PC-9 (cell line): ENCODE measurements at places on chromosomes 3 and 15.
A peak's percentile ranks its signal among the peaks of the same experiment; 100 is the strongest.

DNA sequence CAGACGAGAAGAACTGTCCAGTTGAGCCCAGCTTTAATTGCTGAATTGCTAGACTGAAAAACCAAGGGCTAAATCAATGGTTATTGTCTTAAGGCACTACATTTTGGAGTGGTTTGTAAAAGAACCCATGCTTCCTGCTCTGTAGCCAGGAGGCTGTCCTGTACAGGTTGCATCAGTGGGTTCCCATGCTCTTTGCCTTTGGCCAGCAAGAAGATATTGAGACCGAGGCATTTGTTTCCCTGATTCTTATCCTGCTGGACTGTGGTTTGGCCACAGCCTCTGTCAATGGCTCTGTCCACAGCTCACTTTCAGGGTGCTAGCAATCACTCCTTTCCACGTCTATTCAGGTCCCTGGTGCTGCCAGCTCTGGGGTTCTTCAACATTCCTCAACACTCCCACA lies 89.6 kb downstream of the FAM43A start:
- H3K4me1 ChIP-seq = 0 out of 2 replicates have a peak, but pooled peaks cover 12% of the 10 kb centered on the region
- no peaks in the 10 kb centered on the region for H3K36me3 ChIP-seq
- no peak for DNase-seq

GRCh38 chr15:65926459-65926858 lies 57.2 kb downstream of the RAB11A start:
- no peak for DNase-seq
- no peaks in the 10 kb centered on the region for H3K36me3 ChIP-seq
- no peaks in the 10 kb centered on the region for H3K27me3 ChIP-seq
- H3K4me1 ChIP-seq = no peaks in the 10 kb centered on the region
- H3K27ac ChIP-seq = no peak overlapping the region
- H3K4me3 ChIP-seq = no peak overlapping the region

GRCh38 chr3:78894787-78895186 lies 873.0 kb downstream of the ROBO1 start:
- H3K4me1 ChIP-seq = no peaks in the 10 kb centered on the region
- H3K4me3 ChIP-seq = no peak overlapping the region
- DNase-seq = no peak

- H3K27me3 ChIP-seq = no peaks in the 10 kb centered on the region
- H3K36me3 ChIP-seq = no peaks in the 10 kb centered on the region
- H3K4me1 ChIP-seq = no peaks in the 10 kb centered on the region
- no peak overlapping the region for H3K4me3 ChIP-seq
- no peak overlapping the region for H3K27ac ChIP-seq
Observed at GRCh38 chr3:99351122-99351521, 287.3 kb upstream of the COL8A1 start.

DNA sequence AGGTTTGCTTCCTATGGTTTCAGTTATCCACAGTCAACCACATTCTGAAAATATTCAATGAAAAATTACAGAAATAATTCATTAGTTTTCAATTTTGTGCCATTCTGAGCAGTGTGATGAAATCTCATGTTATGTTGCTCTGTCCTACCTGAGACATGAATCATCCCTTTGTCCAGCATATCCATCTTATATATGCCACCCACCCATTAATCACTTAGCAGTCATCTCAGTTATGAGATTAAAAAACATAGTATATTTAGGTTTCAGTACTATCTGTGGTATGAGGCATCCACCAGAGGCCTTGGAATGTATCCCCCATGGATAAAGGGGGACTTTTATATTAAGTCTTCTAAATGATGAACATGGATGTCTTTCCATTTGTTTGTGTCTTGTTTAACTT lies 64.7 kb upstream of the PROK2 start:
- H3K36me3 ChIP-seq = no peaks in the 10 kb centered on the region
- H3K4me1 ChIP-seq = no peaks in the 10 kb centered on the region
- H3K27me3 ChIP-seq = peaks cover 19% of the 10 kb centered on the region; the same call in 1 of the 2 replicates
- no peak overlapping the region for H3K4me3 ChIP-seq
- H3K27ac ChIP-seq = no peak overlapping the region

DNA sequence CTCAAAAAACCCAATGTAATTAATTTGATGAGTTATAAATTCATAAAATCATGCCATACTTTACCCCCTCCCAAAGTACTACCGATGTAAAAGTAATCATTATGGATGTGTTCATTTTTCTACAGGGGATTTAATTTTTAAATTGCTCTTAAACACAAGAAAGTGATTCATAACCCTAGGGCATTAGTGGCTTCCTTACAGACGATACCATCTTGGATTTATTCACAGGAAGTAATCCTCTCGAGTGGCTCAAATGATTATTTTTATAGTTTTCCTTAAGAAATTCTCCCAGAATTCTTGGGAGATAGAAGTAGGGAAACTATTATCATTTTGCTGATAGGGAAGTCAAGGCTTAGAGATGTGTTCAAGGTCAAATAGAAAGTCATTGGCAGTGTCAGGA lies 80.9 kb downstream of the PEX5L start:
- no peaks in the 10 kb centered on the region for H3K27me3 ChIP-seq
- H3K4me1 ChIP-seq = no peaks in the 10 kb centered on the region
- H3K4me3 ChIP-seq = no peak overlapping the region
- no peak overlapping the region for H3K27ac ChIP-seq
- no peak for DNase-seq
- H3K36me3 ChIP-seq = no peaks in the 10 kb centered on the region

DNA sequence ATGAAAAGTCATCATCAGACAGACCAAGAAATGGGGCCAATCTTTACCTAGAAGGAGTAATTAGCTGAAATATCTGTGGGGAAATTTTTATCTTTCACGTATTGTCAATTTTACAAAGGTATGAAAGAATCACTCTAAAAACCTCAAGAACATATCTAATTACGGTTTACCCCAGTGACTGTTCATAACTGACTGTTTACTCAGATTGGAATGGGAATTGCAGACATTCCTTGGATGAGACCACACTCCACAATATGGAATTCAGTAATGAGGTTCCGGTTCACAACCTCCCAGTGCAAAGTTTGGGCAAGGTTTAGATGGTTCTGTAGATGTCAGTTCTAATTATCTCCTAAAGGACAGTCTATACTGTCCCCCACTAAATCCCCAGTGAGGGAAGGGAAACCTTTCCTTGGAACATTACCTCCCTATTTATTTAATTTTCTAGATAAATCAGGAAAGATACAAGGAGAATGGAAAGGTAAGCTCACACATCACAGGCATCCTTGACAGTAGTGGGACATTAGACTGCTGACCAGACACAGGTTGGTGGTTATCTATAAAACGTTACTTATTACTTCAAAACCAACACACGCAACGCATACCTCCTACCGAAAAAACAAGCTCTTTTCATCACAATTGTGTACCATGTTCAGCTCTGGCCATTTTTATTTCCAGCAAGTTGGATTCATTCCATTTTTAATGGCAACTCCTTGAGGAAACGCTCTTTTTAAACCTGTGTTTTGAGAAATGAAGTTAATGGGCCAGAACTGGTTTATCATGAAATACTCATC lies 129.9 kb downstream of the RORA start:
- H3K27ac ChIP-seq = no peak overlapping the region
- no peak for DNase-seq
- no peaks in the 10 kb centered on the region for H3K27me3 ChIP-seq

GRCh38 chr15:101617390-101617965 lies 34.7 kb downstream of the TM2D3 start:
- no peak for DNase-seq
- H3K4me1 ChIP-seq = peaks cover 12% of the 10 kb centered on the region
- H3K27ac ChIP-seq = no peak overlapping the region
- no peak overlapping the region for H3K4me3 ChIP-seq

- DNase-seq = no peak
- H3K4me3 ChIP-seq = no peak overlapping the region
- H3K4me1 ChIP-seq = 0 out of 2 replicates have a peak, but pooled peaks cover 8% of the 10 kb centered on the region
Observed at GRCh38 chr3:113271189-113271588, 59.8 kb downstream of the BOC start.

DNA sequence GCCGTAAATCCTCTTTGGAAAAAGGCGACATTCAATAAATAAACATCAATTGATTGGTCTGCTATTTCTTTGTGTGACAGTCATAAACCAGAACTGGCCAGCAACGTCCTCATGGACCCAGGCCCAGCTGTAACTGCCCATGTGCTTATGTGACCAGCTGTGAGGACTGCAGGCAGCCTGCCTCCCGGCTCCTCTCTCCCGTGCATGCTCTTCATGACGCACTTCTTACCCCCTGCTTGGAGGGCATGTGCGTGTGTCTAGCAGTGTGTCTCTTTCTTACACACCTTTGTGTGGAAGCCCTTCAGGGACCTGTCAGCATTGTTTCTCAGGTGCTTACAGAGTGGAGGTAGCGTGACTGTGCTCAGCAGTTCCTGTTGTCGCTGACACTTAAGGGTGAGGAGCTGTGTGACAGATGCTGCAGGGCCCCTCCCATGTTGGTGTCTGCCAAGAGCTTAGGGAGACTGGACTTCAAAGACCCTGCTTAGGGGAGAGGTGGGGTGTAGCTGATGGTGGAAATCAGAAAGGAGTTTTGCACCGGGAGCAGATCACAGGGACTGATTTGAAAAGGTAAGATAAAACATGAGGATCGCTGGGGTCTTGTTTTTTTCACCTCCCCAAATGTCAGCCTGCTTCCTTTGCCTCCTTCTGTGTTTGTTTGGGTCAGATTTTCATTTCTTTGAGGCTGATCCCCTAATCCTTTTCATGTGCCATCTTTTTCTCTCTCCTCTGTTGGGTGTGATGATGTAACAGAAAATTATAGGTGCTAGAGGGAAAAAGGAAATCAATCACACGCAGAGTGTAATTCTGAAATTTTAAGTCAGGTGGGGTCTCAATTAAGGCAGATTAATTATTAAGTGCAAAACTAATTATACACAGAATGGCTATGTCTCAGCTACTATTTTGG lies 2.1 kb downstream of the PODXL2 start:
- DNase-seq = no peak
- no peak overlapping the region for H3K4me3 ChIP-seq
- H3K27ac ChIP-seq = no peak overlapping the region
- peaks cover 8% of the 10 kb centered on the region for H3K4me1 ChIP-seq
- H3K36me3 ChIP-seq = no peaks in the 10 kb centered on the region
- H3K27me3 ChIP-seq = 0 out of 2 replicates have a peak, but pooled peaks cover 5% of the 10 kb centered on the region

GRCh38 chr15:64842986-64843561 lies 1.4 kb downstream of the PLEKHO2 start:
- DNase-seq = no peak
- no peak overlapping the region for H3K4me3 ChIP-seq
- no peaks in the 10 kb centered on the region for H3K4me1 ChIP-seq
- H3K36me3 ChIP-seq = no peaks in the 10 kb centered on the region
- no peaks in the 10 kb centered on the region for H3K27me3 ChIP-seq
- no peak overlapping the region for H3K27ac ChIP-seq

- no peak for DNase-seq
- no peaks in the 10 kb centered on the region for H3K27me3 ChIP-seq
- no peak overlapping the region for H3K4me3 ChIP-seq
- H3K27ac ChIP-seq = no peak overlapping the region
Observed at GRCh38 chr3:168472783-168473182, 377.1 kb upstream of the GOLIM4 start.

GRCh38 chr15:77695961-77696582 lies 63.4 kb upstream of the LINGO1 start:
- H3K27me3 ChIP-seq = peaks cover 85% of the 10 kb centered on the region
- H3K27ac ChIP-seq = no peak overlapping the region
- H3K4me1 ChIP-seq = no peaks in the 10 kb centered on the region
- H3K36me3 ChIP-seq = no peaks in the 10 kb centered on the region
- peak; percentile 9 for DNase-seq
- no peak overlapping the region for H3K4me3 ChIP-seq

DNA sequence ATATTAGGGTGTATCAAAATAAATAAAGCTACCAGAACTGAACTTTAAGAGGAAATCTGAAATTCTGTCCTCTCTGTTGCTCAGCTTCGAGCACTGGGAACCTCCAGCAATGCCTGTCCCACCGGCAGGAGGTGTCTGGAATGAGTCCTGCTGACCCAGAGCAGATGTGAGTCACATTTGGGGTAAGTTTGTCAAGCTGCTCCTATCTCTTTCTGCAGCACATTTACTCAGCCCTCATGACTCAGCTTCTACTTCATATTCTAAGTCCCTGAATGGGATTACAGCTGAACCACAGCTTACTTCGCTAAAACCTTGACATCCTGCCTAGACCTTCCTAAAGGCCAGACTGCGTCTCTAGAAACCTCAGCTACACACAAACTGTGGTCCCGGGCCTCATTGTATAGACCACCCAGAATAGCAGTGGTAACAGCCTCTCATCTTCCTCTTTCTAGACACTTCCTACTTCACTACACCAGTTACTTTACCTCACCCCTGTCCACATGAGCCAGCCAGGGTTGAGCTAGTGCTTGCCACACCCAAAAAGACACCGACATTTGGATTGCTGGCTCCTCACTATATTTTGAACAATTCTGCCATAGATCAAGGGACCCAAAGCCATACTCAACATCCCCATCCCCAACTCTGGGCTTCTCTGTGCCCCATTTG lies 109.6 kb upstream of the TMCO5A start:
- H3K4me3 ChIP-seq = no peak overlapping the region
- no peaks in the 10 kb centered on the region for H3K4me1 ChIP-seq
- H3K27ac ChIP-seq = no peak overlapping the region
- no peaks in the 10 kb centered on the region for H3K27me3 ChIP-seq
- peak; percentile 38 for DNase-seq
- no peaks in the 10 kb centered on the region for H3K36me3 ChIP-seq

GRCh38 chr3:37096288-37096687 lies 78.1 kb downstream of the LRRFIP2 start:
- H3K4me1 ChIP-seq = no peaks in the 10 kb centered on the region
- no peak overlapping the region for H3K4me3 ChIP-seq
- no peaks in the 10 kb centered on the region for H3K27me3 ChIP-seq
- DNase-seq = no peak

- H3K36me3 ChIP-seq = no peaks in the 10 kb centered on the region
- peaks cover 15% of the 10 kb centered on the region; the same call in 1 of the 2 replicates for H3K4me1 ChIP-seq
- no peaks in the 10 kb centered on the region for H3K27me3 ChIP-seq
- DNase-seq = peak; percentile 39
- no peak overlapping the region for H3K4me3 ChIP-seq
Observed at GRCh38 chr15:45123397-45123796, 6.3 kb downstream of the DUOXA1 start.

- H3K27me3 ChIP-seq = no peaks in the 10 kb centered on the region
- no peak for DNase-seq
- no peak overlapping the region for H3K27ac ChIP-seq
- H3K36me3 ChIP-seq = no peaks in the 10 kb centered on the region
- peaks cover 14% of the 10 kb centered on the region for H3K4me1 ChIP-seq
Observed at GRCh38 chr3:114506591-114507300, 212.9 kb downstream of the TIGIT start.

GRCh38 chr15:25989327-25989726 lies 126.2 kb upstream of the ATP10A start:
- H3K36me3 ChIP-seq = no peaks in the 10 kb centered on the region
- no peak for DNase-seq
- no peak overlapping the region for H3K27ac ChIP-seq

DNA sequence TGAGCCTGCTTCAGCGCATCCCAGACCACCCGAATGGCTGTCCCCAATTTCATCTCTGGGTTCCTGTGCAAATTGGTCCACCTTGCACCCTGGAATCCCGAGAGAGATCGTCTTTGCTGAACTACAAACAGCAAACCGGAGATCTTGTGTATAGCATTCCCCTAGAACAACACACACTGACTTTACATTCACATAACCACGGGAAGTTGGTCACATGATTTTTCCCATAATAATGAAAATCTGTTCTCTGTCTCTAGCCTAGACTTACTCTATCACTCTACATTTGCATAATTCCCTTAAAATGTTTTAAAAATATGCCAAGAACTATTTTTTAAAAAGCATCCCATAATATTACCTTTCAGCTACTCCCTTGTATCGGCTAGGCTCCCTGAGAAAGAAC lies 34.6 kb downstream of the CTSH start:
- no peak overlapping the region for H3K27ac ChIP-seq
- H3K4me1 ChIP-seq = peaks cover 18% of the 10 kb centered on the region
- H3K27me3 ChIP-seq = no peaks in the 10 kb centered on the region
- H3K4me3 ChIP-seq = no peak overlapping the region

GRCh38 chr3:152385761-152386160 lies 117.0 kb downstream of the MBNL1 start:
- H3K27me3 ChIP-seq = no peaks in the 10 kb centered on the region
- no peak overlapping the region for H3K4me3 ChIP-seq
